IMR-90 (cell line): ENCODE measurements at places on chromosomes 2 and 18. TPM values are rescaled to one million over a fixed set of nuclear protein-coding genes. Genes with fewer than 3 reads are reported as not detected.

Gene FEV
- not detected in 2 replicates for total RNA-seq

Gene NDUFAF7
- 9.9 and 12.8 TPM in 2 replicates for total RNA-seq

Gene RTP5
- not detected in 2 replicates for total RNA-seq

Gene HOXD8
- total RNA-seq, result not detected in 2 replicates

Gene MRO
- total RNA-seq, result not detected in 2 replicates

Gene B3GNT7
- total RNA-seq, result under 0.01 TPM in 2 replicates

Gene MAT2A
- total RNA-seq, result 94.1 and 98.9 TPM in 2 replicates

Gene NOL4
- total RNA-seq, result not detected in 2 replicates

Gene RSAD2
- total RNA-seq, result not detected in 2 replicates

Gene SULT1C2
- total RNA-seq, result not detected in 2 replicates

Gene ZAP70
- total RNA-seq, result under 0.01 TPM in 1 of 2 replicates, not detected in the other

Gene CNTNAP5
- not detected in 2 replicates for total RNA-seq

Gene ADAM23
- total RNA-seq, result 2.9 and 3.9 TPM in 2 replicates

Gene ESCO1
- 4.5 and 11.4 TPM in 2 replicates for total RNA-seq

Gene MPV17
- 70.4 and 80.5 TPM in 2 replicates for total RNA-seq

Gene OXER1
- total RNA-seq, result not detected in 2 replicates

Gene UBXN2A
- total RNA-seq, result 7.7 and 10.8 TPM in 2 replicates

Gene FBXO36
- total RNA-seq, result 2.2 TPM in 2 replicates

Gene CENPO
- 24.2 and 27.2 TPM in 2 replicates for total RNA-seq

Gene GAREM1
- 1.9 and 2.3 TPM in 2 replicates for total RNA-seq

Gene HOXD1
- total RNA-seq, result not detected in 2 replicates

Gene RESP18
- total RNA-seq, result not detected in 2 replicates

Gene TMEM17
- 1.3 and 2.2 TPM in 2 replicates for total RNA-seq

Gene UCN
- not detected in 2 replicates for total RNA-seq

Gene MROH2A
- total RNA-seq, result not detected in 2 replicates

Gene REG1B
- total RNA-seq, result not detected in 2 replicates

Gene YES1
- total RNA-seq, result 62.0 and 96.9 TPM in 2 replicates

Gene STK16
- total RNA-seq, result 35.0 and 44.4 TPM in 2 replicates

Gene INHBB
- total RNA-seq, result 0.18 and 0.28 TPM in 2 replicates

Gene MEIS1
- 157 and 209 TPM in 2 replicates for total RNA-seq

Gene SH3BP4
- total RNA-seq, result 112 and 122 TPM in 2 replicates

Gene CCDC74B
- 3.6 and 3.9 TPM in 2 replicates for total RNA-seq

Gene HOXD12
- total RNA-seq, result not detected in 2 replicates
